Right lung (tissue), 10 donors: ENCODE measurements at places on chromosomes 6 and 20. TPM values are rescaled to one million over a fixed set of nuclear protein-coding genes. Genes with fewer than 3 reads are reported as not detected.
A peak's percentile ranks its signal among the peaks of the same experiment; 100 is the strongest.

Gene SLCO4A1
- polyA plus RNA-seq = 0.46 TPM

DNA sequence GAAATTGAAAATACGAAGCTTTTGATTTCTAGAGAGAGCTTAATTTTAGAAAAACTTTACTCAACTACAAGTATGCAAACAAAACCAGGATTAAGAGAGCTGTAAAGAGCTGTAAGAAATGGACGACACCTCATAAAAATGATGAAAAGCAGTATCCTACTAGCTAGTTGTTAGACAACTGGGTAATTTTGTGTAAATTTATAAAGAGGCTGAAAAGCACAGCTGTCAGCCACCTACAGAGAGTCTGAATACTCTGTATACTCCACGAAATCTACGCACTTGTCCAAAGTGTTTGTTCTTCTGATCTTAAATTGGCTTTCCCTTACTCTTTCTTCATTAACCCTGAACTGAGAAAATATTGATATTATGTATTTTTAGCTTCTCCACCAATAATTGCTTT lies 808.4 kb upstream of the EPHA7 start:
- no peak for DNase-seq

DNA sequence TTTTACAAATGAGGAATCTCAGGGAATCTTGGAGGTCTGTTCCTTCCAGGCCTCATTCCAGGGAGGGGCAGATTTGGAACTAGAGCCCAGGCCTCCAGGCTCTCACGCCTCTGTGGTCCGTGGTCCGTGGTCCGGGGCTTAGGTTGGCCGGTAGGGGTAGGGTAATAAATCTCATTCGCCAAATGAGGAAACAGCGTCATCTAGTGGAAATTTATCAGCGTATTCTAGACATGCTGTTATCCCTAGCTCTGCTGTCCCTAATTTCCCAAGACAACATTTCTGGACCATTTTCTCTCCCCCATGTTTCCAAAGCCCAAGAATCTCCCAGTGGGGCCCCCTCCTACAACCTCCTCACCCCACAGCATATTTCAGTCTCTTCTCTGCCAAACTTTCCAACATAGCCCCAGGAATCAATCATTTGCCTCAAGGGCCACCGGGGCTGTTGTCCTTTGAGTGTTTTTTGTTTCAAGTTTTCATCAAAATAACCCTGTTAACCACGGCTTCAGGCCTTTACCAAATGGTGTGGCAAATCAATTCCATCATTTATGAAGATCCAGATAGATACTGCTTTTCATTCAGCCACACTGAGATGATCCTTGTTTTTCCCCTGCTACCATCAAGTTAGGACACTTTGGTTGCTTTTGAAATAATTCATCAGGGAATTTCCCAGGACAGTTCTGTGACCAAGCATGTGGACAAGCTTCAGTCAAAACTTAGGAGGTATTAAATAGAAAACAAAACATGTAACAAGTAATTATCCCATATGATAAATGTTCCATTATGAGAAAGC lies 126.8 kb downstream of the ALDH8A1 start:
- peak; percentile 74 for DNase-seq

Gene NKX2-2
- 0.17 TPM for polyA plus RNA-seq

- no peak for DNase-seq
These were observed 36.9 kb downstream of the HLA-DMB start for GRCh38 chr6:32903952-32904351.

- DNase-seq = no peak
These were observed 31.9 kb downstream of the VAPB start for GRCh38 chr20:58420798-58421496.

Gene CCN6
- polyA plus RNA-seq = 0.55 TPM

DNA sequence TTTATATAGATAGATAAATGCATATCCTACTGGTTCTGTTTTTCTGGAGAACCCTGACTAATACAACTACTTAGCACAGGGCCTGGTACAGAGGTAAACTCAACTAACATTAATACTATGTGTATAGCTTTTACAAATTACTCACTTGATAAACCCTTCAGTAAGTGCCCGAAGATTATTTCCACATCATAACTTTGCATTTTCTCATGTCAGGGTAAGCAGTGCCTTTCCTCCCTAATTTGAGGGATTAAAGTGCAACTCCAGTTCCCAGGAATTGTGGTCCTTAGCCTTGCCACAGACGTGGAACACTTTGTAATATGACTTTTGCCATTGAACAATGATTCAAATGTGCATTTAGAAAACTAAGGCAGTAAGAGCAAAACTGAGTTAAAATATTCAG lies 147.5 kb upstream of the SMLR1 start:
- DNase-seq = no peak

Gene GPANK1
- polyA plus RNA-seq = 20.2 TPM

GRCh38 chr6:9540534-9541126 lies 874.2 kb downstream of the TFAP2A start:
- DNase-seq = peak; percentile 31

DNA sequence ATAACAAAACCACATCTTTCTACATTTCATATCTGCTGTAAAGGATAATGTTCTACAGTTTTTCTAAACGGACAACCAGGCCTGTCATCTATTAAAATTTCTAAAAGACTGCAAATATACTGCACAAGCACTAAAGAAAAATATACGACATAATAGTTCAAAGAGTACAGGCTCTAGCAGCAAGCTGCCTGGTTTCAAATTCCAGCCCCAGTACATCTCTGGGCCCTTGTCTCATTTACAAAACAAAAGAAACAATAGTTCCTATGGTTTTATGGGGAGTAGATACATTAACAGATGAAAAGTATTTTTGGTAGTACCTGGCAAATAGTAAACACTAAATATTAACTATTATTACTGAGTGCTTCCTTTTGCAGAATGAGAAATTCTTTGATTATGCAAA lies 24.1 kb downstream of the DEK start:
- no peak for DNase-seq

Gene C6orf141
- polyA plus RNA-seq = 5.1 TPM
